ENCODE measurements at places on chromosomes 2 and 18.
A peak's percentile ranks its signal among the peaks of the same experiment; 100 is the strongest.

- no peak for DNase-seq
Observed at GRCh38 chr2:149650006-149650405, 62.4 kb upstream of the MMADHC start.

DNA sequence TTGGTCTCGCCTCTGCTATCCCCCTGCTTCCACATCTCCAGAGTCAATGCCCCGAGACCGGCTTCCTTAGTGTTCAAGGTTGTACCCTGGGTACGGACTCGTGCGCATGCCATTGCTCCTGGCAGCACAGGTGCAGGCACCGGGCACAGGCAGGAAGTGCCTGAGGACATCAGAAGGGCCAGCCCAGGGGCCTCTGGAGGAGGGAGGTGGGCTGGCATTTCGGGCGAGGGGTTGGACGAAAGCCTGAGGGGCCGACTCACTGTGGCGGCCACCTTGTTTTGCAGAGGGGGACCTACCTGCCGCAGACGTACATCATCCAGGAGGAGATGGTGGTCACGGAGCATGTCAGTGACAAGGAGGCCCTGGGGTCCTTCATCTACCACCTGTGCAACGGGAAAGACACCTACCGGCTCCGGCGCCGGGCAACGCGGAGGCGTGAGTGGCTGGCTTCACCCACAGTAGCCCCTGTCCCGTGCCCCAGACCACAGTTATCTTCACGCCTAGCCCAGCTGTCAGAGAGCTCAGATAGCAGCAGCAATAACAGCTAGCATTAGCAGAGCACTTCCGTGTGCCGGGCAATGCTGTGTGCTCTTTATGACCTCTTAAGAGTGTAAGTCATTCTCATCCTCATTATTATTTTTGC is 12.5 kb downstream of the ITM2C start:
- DNase-seq, result no peak

DNA sequence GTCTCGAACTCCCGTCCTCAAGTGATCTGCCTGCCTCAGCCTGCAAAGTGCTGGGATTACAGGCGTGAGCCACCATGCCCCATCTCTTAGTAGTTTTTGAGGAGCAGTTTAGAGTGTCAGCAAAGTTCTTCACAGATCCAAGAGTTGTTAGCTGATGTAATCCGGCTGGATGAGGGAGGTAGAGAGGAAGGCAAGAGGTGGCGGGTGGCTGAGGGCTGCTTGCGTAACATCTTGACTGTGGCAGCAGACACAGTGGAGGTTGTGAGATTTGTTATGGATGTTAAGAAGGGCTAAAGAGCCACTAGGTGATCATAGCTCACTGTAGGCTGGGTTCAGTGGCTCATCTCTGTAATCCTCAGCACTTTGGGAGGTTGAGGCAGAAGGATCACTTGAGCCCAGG is 19.5 kb upstream of the FAM136A start:
- peak; percentile 75 for DNase-seq

GRCh38 chr2:8260213-8260612 is 421.6 kb upstream of the ID2 start:
- DNase-seq, result no peak

DNA sequence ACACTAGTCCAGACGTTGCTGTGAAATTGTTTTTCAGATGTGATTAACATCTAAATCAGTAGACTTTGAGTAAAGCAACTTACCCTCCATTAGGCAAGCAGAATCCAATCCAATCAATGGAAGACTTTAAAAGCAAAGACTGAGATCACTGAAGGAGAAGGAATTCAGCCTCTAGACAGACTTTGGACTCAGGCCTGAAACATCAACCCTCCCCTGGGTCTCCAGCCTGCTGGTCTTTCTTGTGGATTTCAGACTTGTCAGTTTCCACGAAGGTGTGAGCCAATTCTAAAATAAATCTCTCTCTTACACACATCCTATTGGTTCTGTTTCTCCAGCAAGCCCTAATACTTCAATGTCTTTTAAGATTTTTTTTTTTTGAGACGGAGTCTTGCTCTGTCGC is 50.0 kb upstream of the EDAR start:
- DNase-seq, result no peak

DNA sequence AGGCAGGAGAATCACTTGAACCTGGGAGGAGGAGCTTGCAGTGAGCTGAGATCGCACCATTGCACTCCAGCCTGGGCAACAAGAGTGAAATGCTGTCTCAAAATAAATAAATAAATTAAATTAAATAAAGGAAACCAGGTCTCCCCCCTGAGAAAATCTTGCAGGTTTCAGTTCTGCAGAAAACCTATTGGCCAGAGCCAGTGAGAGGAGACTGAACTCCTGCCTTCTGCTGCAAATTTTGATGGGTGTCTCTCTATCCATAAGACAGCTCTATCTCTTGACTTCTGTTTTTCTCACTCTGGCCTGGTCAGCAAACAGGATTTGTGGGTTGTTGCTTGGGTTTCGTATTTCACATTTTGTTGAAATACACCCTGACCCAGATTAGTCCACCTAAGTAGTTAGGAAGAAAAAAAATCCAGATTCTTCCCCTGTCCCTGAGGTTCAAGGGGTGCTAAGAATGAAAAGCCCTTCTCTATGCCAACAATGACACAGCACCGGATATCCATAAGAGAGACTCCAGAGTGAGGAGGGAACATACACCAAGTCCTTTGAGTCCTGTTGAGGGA is 86.7 kb upstream of the MAP4K4 start:
- DNase-seq, result no peak

DNA sequence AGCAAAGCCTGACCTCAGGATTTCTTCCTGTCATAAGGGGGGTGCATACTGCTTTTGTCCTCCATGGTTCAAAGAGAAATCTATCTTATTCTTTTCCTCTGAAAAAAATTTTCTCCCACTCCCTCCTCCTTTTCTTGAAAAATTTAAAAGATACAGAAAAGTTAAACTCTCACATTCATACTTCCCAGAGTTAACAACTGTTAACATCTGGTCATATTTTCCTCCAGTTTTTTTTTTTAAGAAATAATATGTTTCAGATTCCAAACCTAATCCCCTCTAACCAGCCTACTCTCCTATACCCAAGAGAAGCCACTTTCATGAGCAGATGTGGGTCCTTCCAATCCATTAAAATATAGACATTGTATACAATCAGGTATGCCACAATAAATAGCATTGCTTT is 378.9 kb upstream of the HNRNPA3 start:
- DNase-seq, result no peak

- DNase-seq, result no peak
Observed at GRCh38 chr2:45953376-45954027, 302.0 kb downstream of the PRKCE start.

GRCh38 chr18:11266781-11267480 is 117.6 kb upstream of the PIEZO2 start:
- DNase-seq, result peak; percentile 64

DNA sequence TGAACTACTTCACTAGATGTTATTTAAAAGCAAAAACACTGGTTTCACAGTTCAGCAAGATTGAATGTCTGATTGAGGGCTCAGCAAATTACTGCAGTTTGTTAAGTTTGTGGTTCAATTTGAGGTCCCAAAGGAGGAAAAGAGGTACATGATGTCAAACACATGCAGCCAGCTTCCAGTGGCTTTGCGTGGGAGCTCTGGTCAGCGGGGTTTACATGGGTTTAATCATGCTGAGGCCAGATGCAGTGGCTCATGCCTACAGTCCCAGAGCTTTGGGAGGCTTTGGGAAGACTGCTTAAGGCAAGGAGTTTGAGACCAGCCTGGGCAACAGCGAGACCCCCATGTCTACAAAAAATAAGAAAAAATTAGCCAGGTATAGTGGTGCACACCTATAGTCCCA is 111.5 kb downstream of the MAPK4 start:
- DNase-seq, result no peak

- DNase-seq, result no peak
Observed at GRCh38 chr2:127407661-127408003, 10.6 kb upstream of the PROC start.

- DNase-seq, result no peak
Observed at GRCh38 chr2:200218645-200219044, 87.8 kb upstream of the SPATS2L start.

GRCh38 chr2:240299710-240300068 is 135.8 kb upstream of the GPC1 start:
- DNase-seq, result no peak

DNA sequence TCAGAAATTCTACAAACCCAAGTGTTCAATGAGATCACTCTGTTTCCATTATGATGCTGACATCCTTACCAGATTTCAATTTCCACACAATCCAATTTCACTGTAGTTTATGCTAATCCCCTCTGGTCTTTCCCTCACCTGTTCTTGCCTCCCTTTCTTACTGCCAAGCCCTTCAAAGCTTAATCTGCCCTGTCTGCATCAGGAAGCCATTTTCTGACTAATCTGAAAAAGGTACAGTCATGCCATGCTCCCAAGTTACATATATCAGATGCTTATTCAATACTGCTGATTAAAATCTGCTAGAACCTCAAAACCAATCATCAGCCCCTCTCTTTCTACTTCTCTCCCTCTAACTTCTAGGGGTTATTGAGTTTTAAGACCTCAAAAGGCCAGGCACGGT is 8.9 kb downstream of the KRTCAP3 start:
- no peak for DNase-seq

DNA sequence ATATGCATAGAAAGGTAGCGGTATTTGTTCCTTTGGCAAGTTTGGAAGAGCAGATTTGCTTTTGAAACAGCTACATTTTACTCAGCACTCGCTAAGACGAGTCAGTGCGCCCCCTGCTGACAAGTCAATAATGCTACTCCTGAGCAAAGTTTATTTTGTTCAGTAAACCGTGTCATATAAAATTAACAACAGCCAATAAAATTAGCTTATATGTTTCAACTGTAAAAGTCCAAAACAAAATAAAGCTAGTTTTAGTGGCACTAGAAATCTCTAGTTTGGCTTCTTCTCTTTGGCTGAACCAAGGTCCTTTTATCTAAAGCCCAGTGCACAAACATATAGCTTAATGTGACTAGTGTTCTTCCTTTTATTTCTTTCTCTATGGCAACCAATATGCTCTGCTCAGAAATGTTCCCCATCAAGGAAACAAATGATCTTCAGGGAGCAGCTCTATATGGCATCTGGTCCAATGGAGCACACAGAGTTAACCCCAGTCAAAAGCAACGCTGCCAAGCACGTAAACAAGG is 4.2 kb upstream of the POU3F3 start:
- peak; percentile 83 for DNase-seq

GRCh38 chr2:53941749-53942148 is 29.0 kb downstream of the PSME4 start:
- no peak for DNase-seq

- no peak for DNase-seq
Observed at GRCh38 chr18:33560686-33561370, 17.2 kb upstream of the ASXL3 start.

DNA sequence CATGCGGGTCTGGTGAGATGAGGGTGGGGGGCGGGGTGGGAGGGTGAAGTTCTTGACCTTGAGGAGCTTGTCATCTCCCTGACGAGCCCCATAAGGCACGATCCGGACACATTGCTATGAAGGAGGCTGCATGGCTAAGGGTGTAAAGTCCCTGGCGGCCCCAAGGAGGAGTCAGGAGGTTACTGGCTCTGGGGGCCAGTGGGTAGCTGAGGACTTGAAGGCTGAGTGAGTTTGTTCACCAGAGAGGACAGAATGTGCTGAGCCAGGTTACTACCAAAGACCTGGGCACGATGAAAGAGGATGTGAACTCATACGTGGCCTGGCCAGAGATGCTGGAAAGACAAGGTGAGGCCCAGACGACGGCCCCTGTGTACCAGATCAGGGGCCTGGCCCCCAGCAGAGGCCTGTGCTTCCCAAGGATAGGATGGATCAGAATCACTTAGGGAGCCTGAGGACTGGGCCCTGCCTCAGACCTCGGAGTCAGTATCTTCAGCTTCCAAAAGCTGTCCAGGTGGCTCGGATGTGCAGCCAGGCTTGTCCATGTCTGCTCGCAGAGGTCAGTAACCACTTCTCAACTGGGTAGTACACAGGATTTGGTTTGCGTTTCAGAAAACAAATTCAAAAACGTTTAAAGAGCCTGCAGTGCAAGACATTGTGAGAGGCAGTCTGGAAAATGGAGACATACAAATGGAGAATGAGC is 110.9 kb downstream of the RNF144A start:
- no peak for DNase-seq

DNA sequence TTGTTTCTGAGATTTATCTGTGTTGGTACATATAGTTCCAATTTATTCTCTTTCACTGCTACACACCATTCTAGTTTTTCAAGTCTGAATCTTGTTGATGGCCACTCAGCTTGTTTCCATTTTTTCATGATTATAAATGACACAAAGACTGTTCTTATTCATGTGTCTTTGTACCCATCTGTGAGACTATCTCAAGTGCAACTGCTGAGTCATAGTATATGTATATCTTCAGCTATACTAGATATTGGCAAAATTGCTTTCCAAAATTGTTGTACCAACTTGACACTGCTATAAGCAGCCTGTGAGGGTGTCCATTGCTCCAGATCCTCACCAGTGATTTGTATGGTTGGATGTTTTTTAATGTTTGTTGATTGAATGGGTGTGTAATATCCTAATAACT is 37.2 kb upstream of the RTN4 start:
- DNase-seq, result no peak

DNA sequence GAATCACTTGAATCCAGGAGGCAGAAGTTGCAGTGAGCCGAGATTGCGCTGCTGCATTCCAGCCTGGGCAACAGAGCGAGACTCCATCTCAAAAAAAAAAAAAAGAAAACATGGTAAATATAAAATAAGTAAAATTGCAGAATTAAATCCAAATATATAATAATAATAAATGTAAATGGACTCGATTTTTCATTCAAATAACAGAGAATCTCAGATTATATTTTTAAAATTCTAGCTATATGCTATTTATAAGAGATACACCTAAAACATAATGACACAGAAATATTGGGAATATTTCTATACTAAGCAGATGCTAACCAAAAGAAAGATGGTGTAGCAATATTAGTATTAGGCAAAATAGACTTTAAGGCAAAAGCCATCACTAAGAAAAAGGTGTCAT is 15.1 kb upstream of the NEURL3 start:
- no peak for DNase-seq

GRCh38 chr18:53649621-53650020 is 574.8 kb downstream of the MBD2 start:
- DNase-seq, result no peak

GRCh38 chr2:41930807-41931566 is 116.8 kb upstream of the PKDCC start:
- DNase-seq, result no peak

DNA sequence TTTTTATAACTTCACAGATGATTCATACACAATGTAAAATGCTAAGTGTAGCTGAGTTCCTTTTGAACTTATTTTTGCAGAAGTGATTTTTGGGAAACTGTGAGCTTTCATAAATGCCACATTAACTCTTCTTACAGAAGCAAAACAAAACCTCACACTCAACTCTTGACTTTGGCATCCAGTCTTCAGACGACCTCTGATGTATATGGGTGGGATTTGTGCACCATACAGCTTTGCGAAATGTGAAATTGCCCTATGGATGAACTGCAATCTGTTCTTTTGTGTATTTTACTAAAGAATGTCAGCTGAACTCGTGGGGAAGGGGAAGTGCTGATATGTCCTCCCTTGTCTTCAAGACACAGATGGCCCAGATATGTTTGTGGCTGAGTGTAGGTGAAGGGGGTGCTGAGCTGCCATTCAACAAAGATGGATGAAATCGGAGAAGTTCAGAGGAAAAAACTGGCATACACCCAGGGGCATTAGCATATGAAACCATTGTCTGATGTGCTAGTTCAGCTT is 218.3 kb downstream of the PTGR3 start:
- peak; percentile 22 for DNase-seq

Data from lung (tissue), 17 donors.